Midbrain (tissue), 1 donor: ENCODE measurements at places on chromosomes 3 and 15.

DNA sequence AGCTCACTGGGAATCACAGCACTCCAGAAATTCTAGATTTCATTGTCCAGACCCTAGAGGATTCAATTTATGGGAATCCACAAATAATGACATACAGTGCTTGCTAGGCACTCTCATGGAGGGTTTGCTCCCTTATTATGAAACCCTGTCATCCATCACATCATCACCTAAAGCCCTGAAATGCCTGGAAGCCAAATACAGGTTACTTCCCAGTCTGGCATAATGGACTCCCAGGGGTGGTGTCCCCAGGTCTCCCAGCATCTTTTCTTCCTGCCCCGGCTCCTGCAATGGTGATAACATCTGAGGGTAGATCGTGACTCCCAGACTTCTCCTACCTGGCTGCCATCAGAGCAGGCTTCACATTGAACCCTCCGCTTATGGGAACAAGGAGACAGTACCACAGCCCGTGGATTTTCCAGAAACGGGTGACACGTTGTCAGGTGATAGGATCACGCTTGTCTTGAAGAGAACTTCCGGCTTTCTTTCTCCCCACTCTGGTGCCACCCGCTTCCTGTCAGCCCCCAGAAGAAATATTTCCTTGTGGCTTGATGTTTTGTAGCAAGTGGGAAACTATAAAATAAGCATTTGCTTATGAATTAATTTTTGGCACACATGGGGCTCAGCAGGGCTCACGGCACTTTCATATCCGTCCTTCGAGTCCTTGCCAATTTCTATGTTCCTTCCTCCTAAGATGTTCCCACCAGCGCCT lies 238.7 kb upstream of the BHLHE40 start:
- DNase-seq = no peak

DNA sequence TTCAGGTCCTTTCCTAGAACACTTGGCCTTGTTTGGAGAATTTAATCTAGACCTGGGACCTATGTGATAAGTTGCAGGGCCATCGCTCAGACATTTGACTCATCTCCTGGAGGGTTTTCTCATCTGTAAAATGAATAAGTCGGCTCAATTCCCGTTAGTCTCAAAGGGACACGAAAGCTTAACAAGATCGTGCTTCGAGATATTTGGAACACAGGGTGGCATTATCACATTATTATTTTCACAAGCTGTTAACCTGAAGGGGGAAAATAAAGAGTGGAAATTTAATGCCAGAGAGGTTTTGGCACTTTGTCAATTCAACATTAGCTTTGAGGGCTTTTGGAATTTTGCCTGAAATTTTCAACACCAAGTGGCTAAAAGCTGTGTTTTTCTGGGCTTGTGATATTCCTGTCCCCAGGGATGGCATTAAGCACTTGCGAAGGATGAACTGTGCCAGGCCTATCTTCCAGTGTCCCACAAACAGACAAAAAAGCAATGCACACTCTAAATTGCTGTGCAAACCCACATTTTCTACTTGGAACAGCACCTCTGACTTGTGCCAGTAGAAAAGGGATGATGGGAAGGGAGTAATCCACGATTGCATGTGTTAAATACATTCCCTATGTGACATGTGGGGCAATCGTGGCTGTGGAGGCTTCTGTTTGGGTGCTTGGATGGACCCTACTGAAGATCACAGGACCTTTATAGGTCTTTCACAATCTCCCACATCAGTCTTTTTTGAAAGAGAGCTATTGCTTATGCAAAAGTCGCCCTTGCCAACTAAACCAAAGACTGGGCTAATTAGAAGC lies 478.7 kb downstream of the MFSD1 start:
- no peak for DNase-seq

DNA sequence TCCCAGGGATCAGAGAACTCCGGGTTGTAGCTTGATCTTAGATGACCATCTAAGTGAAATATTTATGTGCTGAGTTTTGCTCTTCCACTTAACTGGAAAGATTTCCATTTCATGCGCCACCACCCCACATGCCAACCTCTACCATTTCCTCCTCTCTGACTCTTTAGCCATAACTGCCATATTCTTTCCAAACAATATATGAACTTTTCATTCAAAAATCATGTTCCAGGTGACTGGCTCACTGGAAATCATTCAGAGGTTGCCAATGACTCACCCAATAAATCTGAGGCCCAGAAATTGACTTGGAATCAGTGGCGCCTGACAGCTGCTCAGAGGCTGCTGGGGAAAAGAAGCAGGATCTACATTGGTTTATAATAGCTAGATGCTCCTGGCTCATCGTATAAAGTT lies 31.6 kb upstream of the FAM174B start:
- DNase-seq = no peak

DNA sequence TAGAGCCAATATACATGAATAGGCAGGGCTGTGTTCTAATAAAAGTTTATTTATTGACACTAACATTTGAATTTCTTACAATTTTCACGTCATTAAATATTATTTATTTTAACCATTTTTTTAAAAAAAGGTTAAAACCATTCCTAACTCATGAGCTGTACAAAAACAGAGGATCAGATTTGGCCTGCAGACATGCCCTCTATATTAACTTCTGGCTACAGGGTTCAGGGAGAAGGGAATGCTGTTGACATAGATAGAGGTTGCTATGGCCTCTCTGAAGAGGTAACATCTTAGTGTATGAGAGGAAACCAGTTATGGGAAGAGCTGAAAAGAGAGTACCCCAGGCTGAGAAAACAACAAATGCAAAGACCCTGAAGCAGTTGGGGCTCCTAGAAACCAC lies 19.1 kb upstream of the RAP2B start:
- DNase-seq = no peak

DNA sequence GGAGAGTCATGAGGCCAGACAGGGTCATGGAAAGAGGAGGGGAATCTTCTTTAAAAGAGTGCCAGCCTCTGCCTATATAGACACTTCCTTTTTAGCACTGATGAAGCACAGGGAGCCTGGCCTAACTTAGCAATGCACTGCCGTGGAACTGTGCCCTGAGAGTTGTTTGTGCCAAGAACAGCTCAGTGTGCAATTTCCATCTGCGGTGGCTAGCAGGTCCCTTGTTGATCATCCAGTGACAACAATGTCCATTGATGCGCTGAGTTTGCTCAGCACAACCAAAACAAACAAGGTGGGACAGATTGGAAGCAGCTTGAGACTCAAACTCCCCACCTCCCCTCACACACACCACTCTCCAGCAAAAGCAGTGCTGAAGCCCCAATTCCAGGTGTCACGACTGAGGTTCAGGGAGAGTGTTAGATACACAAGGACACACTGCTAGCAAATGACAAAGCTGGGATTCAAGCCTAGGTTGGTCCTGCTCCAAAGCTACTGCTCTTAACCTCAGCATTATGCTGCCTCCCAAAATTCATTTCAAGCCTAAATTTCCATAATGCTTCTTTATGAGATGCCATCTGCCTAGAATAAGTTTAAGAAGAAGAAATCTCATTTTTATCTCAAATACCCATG lies 316.6 kb upstream of the UBE2E2 start:
- no peak for DNase-seq

- peak; percentile 36 for DNase-seq
These were observed 25.2 kb downstream of the ABHD2 start for GRCh38 chr15:89113296-89114024.

GRCh38 chr3:14488286-14489041 lies 51.7 kb downstream of the GRIP2 start:
- DNase-seq = no peak

DNA sequence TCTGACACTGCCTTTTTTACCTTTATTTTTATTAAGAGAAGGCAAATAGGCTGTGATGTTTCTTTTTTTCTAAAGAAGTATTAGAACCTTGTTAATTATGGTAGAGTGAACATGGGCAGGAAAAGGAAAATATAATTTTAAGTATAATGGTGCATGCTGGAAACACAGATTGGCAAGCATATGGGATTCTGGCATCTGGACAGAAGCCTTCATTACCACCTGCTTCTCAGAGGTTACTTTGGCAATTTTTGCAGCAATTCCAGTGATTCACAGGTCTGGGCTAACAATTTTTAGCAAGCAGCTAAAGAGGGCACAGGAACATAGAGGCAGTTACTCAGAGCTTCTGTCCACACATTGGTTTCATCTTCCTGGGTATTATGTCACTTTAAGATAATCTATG lies 258.3 kb downstream of the DIPK2A start:
- no peak for DNase-seq

DNA sequence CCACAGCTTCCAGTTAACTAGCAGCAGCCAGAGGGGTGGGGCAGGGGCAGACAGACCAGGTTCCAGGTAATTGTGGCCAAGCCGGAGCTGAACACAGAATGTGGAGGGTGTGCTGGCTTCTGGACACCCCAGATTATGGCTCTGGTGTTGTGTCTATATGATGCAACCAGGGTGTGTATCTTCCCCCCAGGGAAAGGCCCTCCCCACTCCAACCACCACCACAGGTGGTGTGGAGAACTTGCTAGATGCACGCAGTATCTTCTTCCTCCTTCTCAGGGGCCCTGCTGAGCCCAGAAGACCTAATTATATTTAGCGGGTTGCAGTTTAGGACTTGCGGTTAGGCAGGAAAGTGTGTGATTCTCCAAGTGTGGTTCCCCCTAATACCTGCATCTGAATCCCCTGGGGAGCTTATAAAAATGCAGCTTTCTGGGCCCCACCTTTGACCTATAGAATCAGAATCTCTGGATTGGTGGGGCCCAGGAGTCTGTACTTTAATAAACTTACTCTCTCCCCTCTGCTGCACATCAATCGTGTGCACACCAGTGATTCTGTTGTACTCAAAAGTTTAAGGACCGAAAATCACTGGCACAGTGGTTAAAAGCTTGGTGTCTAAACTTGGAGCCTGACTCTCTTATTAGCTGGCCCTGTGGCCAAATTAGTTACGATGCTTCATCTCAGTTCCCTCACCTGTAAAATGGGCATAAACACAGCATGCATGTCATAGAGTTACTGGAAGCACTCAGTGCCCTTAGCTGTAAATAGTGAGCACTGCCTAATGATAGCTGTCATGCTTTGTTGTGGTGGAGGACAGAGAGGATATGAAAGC lies 379.1 kb upstream of the PROK2 start:
- DNase-seq = no peak

DNA sequence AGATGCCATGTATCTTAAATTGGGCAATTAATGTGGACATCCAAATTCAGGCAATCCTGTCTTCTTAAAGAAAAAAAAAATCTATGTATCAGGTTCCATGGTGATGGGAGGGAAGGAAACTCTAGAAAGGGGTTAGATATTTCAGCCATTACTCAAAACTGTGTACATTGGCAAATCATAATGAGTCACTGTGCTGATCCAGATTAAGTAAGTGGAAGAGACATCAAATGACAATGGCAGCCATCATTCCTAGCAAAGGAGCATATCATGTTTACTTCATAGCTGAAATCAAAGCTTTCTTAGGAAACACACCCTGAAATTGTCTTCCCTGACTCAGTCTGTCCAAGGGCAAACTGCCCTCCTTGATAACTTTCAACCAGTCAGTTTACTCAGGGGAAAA lies 713.3 kb upstream of the GBE1 start:
- no peak for DNase-seq

DNA sequence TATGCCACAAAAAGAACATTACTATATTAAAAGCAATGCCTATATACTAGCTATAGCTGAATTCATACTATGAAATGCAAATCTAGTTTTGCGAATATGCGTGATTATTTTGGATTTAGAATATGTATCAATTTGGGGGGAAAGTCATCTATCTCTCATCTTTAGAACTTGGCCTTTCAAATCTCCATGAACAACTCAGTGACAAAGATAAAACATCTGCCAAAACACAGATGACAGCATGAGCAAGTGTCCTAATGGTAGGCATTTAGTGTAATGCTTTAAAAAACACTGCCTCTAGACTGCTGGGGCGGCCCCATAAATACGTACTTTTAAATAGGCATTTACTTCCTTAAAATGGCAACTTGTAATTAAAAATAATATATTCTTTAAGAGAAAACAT lies 2.7 kb downstream of the CD47 start:
- peak; percentile 15 for DNase-seq

- DNase-seq = no peak
These were observed 15.4 kb downstream of the APH1B start for GRCh38 chr15:63292771-63293170.

DNA sequence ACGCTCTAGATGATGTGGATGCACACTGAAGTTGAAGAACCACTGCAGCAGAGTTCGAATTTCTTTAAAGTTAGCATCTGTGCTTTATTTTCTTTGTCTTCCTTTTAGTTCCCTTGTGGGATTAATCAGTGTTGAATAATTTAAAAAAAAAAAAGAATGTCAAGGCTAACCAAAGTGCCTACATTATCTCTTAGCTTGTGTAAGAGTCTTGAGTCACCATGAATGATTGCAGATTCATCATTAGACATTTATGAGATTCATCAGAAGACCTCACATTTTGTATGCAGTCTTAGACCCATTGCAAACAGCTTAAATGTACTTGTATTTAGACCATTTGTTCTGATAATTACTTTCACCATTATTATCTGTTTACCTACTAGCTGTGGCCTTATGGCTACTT lies 182.2 kb downstream of the FNDC3B start:
- DNase-seq = no peak

DNA sequence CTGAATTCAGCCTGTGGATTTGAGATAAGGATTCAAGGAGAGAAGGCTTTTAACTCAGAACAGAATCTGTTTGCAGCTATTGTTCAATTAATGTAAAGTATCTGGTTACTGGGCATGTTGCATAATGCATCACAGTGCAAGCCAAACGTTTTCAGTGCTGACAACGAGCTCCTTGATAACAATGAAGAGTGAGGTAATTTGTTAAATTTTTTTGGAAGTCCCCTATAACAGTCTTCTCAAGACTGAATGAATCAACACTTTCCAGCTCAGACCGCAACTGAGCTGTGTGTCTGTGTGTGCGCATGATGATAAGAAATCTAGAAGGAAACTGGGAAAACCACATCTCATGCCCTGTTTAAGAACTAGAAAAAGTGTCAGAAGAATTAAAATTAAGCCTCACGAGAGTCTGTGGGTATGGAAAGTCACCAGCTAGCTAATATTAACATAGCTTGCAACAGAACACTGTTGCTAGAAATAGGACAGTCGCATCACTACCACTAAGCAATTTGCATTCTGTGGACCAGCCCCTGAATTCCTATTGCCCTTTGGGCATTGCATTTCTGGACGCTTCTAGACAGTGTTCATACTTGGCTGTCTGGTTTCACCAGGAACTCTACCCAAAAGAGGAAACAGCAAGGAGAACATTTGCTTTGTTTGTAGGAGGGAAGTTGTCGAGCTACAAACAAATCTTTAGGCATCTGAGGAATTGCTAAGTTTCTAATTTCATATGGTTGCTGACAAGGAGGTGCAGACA lies 43.7 kb upstream of the ATP2C1 start:
- peak; percentile 58 for DNase-seq

- no peak for DNase-seq
These were observed 76.2 kb upstream of the OXTR start for GRCh38 chr3:8845641-8846040.

GRCh38 chr15:66753687-66754377 lies 51.8 kb downstream of the SMAD6 start:
- DNase-seq = no peak

GRCh38 chr3:77902675-77903074 lies 862.8 kb downstream of the ROBO2 start:
- DNase-seq = no peak

GRCh38 chr3:189363590-189364255 lies 192.0 kb downstream of the TPRG1 start:
- no peak for DNase-seq

GRCh38 chr3:154967090-154967489 lies 113.0 kb upstream of the MME start:
- DNase-seq = no peak

- no peak for DNase-seq
These were observed 23.1 kb downstream of the FGD5 start for GRCh38 chr3:14841836-14842235.

- DNase-seq = no peak
These were observed 22.5 kb downstream of the ALS2CL start for GRCh38 chr3:46670891-46671427.
